ENCODE measurements at places on chromosomes 2 and 18.

GRCh38 chr2:188345831-188346458, 54.3 kb downstream of the GULP1 start:
- no peak for DNase-seq

- no peak for DNase-seq
Measured at GRCh38 chr2:200913654-200914053, 24.5 kb downstream of the NIF3L1 start.

DNA sequence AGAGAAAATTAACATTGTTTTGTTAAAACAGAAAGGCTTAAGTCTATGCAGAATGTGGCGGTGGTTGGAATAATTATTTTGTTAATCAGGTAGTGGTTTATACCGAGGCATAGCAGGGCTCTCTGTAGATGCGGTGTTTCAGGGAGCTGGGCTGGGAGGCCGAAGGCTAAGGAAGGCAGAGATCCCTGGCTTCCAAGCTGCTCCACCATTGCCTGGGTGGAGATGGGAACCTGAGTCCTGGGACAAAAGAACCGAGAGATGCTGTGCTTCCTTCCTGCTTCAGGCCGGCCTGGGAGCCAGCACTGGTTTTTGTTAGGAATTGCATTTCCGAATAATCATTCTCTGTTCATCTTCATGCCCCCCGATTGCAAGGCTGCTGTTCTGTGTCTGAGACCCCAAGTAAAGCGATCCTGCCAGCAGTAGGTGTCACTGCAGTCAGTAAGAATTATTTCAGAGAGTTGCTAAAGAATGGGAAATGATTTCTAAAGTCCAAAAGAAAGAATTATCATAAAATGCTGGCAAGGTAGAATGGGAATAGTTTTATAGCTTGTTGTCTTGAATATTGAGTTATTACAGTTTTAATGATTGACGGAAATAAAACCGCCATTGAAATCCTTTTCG, 824.9 kb downstream of the GALR1 start:
- no peak for DNase-seq

- no peak for DNase-seq
Measured at GRCh38 chr2:121664086-121664485, 14.8 kb upstream of the CLASP1 start.

- no peak for DNase-seq
Measured at GRCh38 chr18:46322411-46322891, 218.3 kb downstream of the HAUS1 start.

DNA sequence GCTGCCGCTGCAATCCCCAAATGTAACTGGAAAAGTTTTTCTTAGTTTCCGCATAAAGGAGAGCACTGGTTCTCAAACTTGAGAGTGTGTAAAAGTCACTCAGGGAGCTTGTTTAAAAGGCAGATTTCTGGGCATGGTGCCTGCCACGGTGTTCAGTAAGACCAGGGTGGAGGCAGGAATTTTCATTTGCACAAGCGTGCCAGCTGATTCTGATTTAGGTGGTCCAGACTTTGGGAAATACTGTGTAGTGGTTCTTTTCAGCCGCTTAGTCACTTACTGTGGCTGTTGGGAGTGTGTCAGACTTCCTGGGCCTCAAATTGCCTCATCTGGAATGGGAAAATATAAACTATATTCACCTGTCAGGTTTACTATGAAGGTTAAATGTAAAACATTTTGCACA, 788 bp downstream of the ARMC9 start:
- no peak for DNase-seq

- no peak for DNase-seq
Measured at GRCh38 chr2:14756122-14756541, 123.6 kb downstream of the LRATD1 start.

Measured in hepatocyte (in vitro differentiated cells).